ENCODE measurements at places on chromosomes 5 and 9.
A peak's percentile ranks its signal among the peaks of the same experiment; 100 is the strongest.

- DNase-seq, result no peak
Measured at GRCh38 chr5:44862808-44863207, 54.1 kb downstream of the MRPS30 start.

GRCh38 chr5:94396687-94397086 is 221.7 kb downstream of the KIAA0825 start:
- no peak for DNase-seq

DNA sequence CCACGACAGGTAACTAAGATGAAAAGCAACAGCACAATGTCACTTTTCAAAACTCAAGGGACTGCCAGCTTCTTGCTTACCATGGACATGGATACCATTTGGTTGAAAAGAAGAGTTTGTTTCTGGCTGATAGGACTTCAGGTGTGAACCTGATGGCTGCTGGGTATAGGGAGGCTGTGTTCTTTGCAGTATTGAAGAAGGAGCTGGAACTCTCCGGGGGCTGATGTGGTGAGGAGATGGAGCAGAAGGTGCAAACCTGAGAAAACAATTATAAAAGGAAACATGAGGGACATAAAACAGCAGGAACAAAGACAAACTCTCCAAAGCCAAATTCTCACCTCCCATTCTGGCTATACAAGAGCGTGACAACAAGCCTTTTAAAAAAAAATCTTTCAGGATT is 330.1 kb upstream of the RFX3 start:
- no peak for DNase-seq

- no peak for DNase-seq
Measured at GRCh38 chr9:112258106-112258505, 75.3 kb downstream of the PTBP3 start.

DNA sequence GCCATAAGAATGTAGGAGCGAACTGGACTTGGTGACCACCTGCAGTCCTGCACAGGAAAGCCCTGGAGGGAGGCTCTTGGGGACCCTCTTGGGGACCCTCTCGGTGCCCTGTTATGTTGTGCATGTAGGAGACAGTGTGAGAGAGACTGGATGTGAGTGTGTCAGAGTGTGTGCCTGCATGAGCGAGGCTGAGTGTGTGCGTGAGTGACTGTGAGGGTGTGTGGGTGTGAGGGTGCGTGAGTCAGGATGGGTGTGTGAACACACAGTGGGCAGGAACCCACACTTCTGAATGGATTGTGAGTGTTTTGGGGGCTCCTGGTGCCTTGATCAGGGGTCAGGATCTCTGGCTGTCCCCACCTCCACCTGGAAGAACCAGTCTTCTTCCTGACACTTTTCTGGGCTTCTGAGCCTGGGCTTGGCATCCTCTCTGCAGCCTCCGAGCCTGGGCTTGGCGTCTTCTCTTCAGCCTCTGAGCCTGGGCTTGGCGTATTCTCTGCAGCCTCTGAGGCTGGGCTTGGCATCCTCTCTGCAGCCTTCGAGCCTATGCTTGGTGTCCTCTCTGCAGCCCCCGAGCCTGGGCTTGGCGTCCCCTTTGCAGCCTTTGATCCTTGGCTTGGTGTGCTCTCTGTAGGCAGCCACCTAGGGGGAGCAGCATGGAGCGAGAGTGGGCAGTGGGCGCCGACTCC is 25.6 kb upstream of the ANKRD33B start:
- DNase-seq, result no peak

DNA sequence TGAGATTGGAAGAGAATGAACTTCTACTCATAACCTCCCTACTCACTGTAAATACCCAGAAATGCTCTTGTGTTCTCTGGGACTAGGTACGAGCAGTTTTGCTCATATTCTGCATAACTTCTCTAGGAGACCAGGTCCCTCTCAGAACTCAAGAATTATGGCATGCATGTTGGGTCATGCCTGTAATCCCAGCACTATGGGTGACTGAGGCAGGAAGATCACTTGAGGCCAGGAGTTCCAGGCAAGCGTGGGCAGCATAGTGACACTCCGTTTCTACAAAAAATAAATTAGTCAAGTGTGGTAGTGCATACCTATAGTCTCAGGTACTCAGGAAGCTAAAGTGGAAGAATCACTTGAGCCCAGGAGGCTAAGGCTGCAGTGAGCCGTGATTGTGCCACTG is 141.9 kb downstream of the OXCT1 start:
- DNase-seq, result no peak

GRCh38 chr5:121762426-121762825 is 89.3 kb upstream of the FTMT start:
- no peak for DNase-seq

DNA sequence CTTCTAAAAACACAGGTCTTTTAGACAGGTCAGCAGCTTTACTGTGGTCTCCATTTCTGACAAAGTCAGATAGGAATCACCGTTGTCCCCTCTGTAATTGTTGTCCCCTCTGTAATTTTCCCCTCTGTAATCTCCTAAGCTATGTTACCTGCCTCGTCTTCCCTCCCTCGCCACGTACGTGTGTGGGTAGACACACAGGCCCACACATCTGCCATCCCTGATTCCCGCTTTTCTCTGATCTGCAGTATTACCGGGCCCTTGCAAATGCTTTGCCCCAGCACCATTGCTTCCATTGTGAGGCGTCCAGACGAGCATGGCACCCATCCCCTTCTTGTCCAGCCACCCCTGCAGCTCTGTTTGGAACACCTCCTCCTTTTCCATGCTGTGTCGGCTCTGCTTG is 45.0 kb upstream of the POMT1 start:
- no peak for DNase-seq

DNA sequence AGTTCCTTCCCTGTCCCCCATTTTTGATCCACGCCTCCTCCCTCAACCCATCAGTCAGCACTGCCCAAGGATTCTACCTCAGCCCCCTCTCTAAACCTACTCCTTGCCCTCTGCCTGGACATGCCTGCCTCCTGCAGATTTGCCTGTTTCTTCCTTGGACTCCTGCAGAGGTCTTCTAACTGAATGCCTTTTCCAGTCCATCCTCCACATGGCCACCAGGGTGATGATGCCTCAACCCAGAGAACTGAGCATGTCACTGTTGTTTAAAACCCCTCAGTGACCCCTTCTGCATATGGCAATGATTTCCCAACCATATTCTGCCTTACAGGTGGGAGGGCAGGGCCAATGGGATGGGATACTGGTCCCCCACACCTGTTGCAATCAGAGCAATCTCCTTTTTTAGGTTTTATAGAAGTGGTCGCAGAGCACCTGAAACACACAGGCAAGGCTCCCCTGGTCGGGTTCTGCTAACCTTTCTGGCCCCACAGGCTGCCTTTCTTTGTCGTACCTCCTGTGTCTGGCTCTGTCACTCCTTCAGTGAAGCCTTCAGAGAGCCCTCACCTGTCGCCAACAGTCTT is 9.3 kb downstream of the PHYKPL start:
- DNase-seq, result no peak

DNA sequence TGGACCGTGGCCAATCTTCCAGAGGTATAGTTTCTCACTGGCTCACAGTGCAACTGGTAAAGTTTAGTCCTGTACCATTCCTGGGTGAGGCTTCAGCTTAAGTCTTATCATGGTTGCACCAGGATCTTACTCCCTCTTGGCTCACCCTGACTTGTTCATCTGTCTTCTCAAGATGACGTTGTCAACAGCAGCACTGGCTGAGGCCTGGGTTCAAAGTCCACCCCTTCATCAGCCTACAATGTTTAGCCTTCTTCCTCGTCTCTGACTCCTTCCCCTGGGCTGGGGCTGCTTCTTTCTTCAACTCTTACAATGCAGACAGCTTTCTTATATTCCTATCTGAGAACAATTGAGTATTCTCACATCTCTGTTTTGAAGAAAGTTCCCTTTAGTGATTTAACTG is 311.1 kb upstream of the CLINT1 start:
- no peak for DNase-seq

GRCh38 chr5:140293849-140294100 is 9.1 kb downstream of the PFDN1 start:
- DNase-seq, result no peak

- no peak for DNase-seq
Measured at GRCh38 chr5:22947921-22948320, 94.8 kb upstream of the CDH12 start.

DNA sequence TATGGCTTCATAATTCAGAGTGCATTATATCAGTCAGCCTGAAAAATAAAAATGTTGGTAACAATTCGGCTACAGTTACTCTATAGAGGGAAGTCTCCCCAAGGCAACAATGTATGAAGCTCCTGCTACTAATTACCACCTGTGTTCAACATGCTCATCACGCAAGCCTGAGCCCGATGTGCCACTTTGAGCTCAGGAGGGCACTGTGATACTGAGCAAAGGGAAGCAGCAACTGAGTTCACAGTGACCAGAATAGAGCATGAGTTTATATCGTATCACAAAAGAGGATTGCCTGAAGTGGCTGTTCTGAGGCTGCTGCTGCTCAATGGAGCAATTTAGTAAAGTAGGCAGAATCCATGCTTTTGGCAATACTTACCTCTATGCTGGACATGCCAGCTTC is 202.0 kb upstream of the HAPLN1 start:
- no peak for DNase-seq

DNA sequence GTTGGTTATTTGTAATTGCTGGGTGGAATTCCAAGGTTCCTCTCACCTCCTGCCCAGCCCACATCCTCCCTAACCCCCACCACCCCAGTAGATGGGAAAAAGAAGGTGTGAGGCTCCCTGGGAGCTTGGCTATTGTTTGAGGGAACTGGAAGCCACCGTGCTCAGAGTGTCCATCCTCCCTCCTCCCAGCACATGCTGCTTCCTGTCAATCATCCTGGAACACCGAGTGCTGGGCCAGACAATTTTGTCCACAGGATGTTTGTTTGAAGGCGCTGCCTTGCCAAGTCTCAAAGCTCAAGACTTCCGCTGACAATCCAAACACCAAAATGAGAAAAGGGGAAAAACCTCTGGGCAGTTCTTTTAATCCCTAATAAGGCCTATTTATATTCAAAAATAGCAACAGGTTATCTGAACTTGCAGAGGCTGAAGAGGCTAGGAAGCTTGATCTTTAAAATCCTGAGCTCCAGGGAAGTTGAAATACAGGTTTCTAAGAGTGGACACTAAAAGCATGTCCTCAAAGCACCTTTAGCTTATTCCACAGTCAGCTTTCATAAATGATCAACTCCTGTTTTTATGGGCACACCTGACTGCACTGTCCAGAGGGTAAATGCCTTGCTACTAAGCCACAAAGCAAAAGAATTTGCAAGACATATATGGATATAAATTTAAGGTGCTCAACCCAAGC is 286.7 kb downstream of the NFIB start:
- DNase-seq, result peak; percentile 48

DNA sequence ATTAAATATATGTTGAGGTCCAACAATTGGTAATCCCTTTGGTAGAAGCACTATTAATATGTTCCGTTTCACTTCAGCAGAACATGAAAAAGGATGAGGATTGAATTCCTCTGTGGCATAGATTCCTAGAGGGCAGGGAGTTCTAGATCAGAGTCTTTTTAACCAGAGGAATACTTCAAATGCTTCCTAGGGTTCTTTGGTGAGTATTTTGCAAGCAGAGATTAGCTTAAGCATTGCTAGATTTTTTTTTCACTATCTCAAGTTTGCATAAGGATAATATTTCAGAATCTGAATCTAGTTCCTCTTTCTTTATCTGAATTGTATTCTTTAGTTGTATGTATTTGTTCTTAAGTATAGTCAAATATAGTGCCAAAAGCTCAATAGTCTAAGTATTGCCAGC is 116.6 kb upstream of the ADAMTSL1 start:
- DNase-seq, result no peak

DNA sequence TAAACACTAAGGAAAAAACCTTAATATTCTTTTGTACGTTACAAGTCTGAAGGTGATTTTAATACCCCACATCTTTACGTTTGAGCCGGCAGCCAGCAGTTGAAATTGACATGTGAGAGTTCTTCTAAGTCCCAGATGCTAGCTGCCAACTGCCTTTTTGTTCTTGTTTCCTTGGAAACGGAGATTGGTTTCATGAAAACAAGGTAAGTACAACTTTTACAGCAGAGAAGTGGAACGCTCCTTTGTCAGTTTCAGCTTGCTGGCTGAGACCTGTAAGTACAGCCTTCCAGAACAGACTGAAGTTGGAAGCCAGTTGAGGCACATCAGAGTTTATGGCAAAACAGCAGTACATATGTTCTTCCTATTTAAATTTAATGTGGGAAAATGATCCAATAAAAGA is 1018.4 kb upstream of the ARRDC3 start:
- DNase-seq, result no peak

- DNase-seq, result no peak
Measured at GRCh38 chr9:83778164-83778563, 39.4 kb downstream of the GKAP1 start.

GRCh38 chr9:2740616-2741015 is 23.3 kb downstream of the KCNV2 start:
- DNase-seq, result no peak

DNA sequence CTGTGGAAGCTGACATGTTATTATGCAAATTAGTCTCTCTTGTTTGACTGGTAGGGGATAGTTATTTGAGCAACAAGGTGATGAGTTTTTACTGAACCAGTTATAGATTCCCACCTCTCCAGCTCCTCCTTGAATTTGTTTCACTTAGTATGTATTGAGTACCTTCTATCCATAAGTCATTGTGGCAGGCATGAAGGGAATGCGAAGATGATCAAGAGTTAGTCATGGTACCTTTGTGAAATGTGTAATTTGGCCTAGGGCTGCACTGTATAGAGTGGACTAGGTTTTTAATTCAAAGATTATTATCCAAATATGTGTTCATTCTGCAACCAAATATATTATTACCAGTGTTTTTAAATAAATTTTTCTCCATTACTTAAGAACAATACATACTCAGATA is 110.1 kb downstream of the HACD4 start:
- DNase-seq, result no peak

- DNase-seq, result no peak
Measured at GRCh38 chr9:105333076-105333475, 88.6 kb downstream of the SLC44A1 start.

- no peak for DNase-seq
Measured at GRCh38 chr5:10621832-10622231, 58.0 kb downstream of the ANKRD33B start.

DNA sequence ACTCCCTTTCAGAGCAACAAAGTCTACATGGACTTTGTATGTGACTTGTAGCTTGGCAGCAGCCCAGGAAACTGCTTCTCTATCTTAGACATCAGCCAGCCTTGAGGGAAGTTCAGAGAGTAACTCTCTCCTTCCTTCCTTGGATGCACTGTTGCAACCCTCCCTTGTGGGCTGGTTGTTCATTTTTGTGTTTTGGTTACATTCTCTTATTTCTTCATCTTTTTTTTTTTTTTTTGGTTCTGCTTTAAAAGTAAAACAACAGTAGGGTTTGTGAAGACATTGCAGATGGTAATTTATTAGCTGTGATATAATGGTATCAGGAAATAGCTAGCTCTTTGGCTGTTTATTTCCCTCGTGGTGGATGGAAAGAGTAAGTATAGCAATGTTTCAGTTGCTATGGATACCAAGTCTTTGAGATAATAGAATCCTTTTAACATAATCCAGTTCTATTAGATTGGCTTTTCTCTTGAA is 97.9 kb upstream of the MAMDC2 start:
- DNase-seq, result peak; percentile 19

- no peak for DNase-seq
Measured at GRCh38 chr9:127506117-127506813, 55.0 kb downstream of the LRSAM1 start.

Data from pulmonary artery endothelial cell (primary cell).